ENCODE measurements at places on chromosomes 6 and 20.
A peak's percentile ranks its signal among the peaks of the same experiment; 100 is the strongest.

DNA sequence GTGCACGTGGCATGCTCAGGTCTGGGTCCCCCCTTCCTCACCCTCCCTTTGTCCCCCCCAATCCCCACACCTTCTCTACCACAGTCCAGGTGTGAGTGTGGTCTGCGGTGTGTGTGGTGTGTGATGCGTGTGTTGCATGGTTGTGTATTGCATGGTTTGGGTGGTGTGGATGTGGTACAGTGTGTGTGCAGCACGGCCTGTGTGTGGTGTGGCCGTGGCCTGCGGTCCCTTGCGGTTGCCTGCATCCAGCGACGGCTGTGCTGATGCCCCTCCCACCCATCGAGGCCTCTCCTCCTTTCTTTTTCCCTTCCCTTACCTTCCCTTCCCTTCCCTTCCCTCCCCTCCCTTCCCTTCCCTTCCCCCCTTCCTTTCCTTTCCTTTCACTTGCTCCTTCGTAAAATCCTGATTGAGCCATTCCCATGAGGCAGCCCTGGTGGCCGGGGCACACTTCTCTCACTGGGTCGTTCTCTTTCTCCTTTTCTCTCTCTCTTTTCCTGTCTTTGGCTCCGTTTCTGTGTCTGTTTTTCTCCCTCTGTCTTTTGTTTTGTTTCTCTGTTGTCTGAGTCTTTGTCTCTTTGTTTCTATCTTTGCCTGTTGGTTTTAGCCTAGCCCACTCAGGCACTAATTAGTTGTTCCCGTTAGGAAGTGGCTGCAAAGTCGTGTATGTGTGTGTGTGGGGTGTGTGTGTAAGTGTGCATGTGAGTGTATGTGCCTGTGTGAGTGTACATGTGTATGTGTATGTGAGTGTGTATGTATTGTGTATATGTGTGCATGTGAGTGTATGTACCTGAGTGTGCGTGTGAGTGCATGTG is 65.7 kb downstream of the SRC start:
- no peak for DNase-seq

DNA sequence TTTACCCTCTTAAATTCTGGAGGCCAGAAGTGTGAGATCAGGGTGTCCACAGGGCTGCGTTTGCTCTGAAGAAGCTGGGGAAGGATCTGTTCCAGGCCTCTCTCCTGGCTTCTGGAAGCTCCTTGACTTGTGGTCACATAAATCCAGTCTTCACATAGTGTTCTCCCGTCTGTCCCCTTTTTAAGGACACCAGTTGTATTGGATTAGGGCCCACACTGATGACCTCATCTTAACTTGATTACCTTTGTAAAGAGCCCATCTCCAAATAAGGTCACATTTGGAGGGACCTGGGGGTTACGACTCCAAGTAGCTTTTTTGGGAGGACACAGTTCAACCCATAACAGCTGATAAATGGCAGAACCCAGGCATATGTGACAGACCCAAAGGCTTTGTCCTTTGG is 20.0 kb upstream of the WFDC2 start:
- DNase-seq: no peak

GRCh38 chr6:111147440-111147839 is 60.1 kb downstream of the SLC16A10 start:
- no peak for DNase-seq

DNA sequence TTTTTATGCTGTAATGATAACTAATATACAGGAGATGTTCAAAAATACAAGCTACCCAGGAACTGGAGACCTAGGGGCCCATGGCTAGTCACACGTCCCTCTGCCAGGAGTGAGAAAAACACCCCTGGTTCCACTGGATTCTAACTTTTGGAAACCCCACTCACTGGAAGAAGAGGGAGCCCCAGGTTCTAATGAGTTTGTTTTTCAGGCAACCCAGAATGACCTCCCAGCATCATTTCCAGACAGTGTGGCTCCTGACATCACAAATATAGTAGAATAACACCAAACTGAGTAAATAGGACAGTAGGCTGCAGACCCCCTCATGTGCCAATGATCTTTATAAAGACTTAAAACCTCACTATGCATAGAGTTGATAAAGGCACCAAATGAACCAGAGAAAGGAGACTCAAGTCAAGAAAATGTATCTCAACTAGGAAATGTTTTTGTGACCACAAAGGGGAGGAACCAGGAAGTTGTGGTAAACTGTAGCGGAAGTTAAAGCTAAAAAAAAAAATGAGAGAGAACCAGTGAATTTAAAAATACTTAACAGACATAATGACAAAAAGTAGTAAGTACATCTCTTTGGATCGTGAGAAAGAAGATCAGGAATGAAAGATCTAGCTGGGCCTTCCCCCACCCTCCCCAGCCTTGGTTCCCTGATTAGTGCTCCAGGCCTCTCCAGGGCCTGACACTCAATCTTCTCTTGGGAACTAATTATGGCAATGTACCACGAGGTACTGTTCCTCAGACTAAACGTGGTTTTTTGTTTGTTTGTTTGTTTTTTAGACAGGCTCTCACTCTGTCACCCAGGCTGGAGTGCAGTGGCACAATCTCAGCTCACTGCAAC is 19.8 kb downstream of the HLA-E start:
- no peak for DNase-seq

DNA sequence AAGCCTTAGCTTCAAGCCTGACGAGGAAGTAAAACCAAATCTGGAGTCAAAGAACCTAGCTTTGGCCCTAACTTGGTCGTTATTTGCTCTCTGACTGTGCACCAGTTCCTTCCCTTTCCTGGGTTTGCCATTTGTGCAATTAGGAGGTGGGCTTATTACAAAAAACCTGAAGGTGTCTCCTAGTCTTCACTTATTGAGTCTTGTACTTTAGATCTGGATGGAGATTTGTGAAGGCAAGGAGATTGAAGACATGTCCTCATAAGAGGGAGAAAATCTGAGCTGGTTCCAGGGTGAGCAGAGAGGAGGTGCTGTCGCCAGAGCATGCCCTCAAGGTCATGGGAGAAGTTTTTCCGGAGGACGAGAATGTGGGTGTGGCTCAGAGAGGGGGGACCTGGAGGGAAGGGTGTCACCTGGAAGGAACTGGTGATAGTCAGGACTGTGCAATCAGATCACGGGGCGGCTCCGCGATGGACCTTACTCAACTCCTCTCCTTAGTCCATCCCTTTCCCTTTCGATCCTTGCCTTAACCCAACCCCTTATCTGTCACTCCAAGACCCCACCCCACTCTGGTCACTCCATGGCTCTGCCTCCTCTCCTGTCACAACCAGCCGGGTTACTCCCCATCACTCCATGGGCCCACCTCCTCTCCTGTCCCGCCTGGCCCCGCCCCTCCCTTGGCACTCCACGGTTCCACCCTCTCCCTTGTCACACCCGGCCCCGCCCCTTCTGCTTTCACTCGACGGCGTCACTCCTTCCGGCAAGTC is 588 bp upstream of the ACSS2 start:
- peak; percentile 62 for DNase-seq

All from NCI-H524 treated with DMSO at 0.1 percent for 48 hours (cell line).